Heart right ventricle (tissue), 16 donors: ENCODE measurements at places on chromosomes 6 and 20.

DNA sequence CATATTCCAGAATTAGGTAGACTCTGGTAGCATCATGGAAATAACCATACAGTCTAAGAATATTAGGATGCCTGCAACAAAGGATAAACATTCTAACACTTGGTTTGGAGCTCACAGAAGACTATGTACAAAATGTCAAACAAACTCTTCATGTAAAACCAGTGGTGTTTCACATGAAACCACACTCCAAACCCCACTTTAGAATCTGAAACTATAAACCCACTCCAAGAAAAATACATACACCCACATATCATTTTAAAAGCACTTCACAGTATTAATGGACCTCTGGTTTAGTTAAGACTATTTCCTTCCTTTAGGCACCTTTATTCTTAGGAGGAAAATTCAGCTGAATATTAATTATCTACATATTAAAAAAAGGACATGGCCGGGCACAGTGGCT lies 10.5 kb downstream of the AURKA start:
- no peak for DNase-seq

- no peak for DNase-seq
Measured at GRCh38 chr6:69438113-69438512, 358.7 kb downstream of the LMBRD1 start.

DNA sequence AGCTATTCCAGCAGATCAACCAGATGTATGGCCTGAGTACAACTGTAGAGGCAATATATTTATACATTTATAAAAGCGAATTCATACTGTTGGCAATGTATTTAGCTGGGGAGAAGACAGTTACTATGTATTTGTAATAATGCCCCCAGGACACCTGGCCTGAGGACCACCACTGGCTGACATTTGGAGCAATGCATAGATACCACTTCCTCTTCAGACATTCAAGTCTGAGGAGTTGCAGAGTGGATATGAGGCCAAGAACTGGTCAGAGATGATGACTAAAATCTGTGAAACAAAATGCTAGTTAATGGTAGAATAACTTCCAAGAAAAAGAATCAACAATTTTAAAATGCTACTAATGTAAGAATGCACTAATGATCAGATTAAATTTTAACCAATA lies 462.3 kb downstream of the CDC5L start:
- DNase-seq: no peak

DNA sequence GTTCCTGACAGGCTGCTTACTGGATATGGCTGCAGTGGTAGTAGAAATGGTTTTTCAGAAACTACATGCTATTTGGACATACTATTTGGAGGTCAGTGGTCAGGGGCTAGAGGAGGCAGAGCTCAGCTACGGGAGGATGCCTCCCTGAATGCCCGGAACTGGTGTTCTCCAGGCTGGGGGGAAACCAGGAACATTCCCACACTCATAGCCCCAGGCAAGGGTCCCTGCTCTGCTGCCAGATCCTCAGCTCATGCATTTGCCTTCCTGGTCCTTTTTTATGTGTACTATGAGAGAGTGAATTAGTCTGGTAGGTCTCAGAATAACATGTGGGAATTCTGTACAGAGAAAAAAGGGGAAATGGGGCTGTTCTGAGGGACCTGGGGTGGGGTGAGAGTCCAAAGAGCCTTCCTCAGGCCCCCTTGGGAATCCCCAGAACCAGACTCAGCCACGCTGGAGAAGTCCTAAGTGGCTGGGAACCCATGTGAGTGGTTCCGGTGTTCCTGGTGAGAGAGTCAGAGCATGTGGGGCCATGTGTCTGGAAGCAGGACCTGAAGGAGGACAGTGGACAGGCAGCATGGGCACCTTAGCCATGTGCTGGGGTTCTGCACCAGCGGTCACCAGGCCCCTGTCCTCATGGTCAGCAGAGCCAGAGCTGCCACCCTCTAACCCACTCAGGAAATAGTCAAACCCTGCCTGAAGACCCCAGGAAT lies 58.0 kb upstream of the MYL9 start:
- DNase-seq: no peak

DNA sequence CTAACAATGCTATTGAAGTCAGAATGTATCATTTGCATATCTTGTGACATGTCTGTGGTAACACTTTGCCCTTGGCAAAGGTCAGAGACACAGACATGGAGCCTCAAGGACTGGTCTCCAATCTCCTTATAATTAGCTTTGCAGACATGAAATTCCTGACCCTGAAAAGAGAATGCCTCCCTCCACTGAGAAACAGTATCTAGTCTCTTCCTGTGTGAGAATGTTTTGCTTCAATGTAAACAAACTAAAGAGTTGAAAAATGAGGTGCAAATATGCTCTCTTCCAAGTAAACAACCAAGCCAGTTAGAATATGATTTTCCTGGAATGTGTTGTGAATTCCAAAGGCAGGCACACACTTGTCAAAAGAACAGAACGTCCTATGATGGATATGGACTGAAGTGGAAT lies 407.1 kb upstream of the MARCKS start:
- DNase-seq: no peak

DNA sequence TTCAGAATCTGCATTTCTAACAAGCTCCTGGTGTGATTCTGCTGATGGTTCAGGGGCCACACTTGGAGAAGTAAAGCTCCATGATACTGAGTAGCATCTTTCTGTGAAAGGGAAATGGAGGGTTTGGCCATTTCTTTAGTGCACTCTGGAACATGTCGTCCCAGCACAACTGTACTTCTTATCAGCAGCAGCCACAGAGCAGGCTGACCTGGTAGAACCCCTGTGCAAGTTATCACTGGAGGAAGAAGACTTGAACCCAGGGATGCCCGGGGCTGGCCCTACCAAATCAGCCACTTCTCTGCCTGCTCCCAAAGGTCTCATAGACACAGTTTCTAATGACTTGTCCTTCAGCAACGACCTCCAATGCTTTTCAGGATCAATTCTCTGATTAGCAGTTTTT lies 354.7 kb upstream of the PLCB4 start:
- no peak for DNase-seq

DNA sequence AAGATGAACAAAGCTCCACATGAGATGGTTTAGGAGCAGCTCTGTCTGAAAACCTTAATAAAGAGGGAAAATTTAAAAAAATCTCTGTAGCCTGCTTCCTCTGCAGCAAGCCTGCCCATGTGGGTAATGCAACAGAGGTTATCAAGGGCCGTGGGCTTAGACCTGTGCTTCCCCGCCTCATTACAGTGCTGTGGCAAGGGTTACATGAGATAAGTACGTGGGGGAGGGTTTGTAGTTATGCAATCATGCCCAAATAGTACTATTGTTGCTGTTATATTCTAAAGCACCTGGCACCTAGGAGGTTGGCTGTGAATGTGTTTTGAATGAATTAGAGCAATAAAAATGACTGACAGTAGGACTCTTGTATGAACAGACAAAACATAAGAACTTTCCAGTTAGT lies 68.3 kb downstream of the PKHD1 start:
- DNase-seq: no peak

DNA sequence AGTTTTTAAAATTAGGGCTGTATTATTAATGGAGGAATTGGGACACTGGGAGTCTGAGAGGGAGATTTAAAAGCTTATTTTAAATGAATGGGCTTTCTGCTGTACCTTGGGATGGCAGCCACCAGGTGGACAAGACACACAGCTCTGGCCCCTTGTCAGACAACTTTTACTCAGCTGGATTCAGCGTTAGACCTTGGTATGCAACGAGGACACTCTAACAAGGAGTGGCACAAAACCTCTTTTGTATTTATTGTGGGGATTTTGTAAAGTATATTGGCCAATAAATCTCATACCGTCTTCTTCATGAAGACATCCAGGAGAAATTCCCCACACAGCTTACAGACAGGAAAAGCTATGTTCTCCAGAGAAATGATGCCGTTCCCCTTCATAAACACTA lies 105.7 kb downstream of the LCA5 start:
- DNase-seq: no peak

- no peak for DNase-seq
Measured at GRCh38 chr6:99136488-99136887, 188.7 kb upstream of the FBXL4 start.

- DNase-seq: no peak
Measured at GRCh38 chr6:18506382-18507017, 119.3 kb downstream of the RNF144B start.

DNA sequence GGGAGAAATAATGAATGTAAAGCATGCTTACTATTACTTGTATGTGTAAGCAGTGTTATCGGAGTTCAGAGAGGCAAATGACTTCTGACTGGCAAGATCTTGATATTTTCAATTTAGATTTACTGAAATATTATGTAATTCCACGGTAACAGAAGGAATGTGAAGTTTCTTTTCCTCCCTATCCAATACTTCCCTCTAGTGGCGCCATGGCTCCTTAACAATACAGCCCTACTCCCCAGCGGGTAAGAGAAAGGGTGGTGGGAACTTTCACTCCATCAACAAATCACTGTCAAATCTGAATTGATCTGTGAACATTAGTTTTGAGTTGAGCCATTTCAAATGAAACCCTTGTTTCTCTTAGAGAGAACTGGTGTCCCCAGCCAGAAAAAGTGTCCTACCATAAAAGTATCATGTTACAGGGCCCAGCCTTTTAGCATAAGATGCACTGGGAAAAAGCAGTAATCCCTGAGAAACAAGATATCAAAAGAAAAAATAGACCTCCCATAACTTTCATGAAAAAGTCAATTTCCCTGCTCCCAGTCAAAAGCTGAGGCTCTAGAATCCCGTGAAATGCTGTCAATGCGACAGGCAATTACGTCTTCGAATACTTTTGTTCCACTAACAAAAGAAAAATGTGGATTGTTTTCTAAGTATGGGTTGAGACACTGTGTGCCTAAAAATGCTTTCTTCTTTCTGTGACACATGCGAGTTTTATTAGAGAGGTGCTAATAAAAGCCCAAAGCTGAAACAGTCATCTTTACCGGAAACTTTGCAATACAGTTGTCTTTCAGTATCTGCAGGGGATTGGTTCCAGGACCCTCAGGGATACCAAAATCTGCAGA lies 12.9 kb downstream of the COX7A2 start:
- DNase-seq: no peak

DNA sequence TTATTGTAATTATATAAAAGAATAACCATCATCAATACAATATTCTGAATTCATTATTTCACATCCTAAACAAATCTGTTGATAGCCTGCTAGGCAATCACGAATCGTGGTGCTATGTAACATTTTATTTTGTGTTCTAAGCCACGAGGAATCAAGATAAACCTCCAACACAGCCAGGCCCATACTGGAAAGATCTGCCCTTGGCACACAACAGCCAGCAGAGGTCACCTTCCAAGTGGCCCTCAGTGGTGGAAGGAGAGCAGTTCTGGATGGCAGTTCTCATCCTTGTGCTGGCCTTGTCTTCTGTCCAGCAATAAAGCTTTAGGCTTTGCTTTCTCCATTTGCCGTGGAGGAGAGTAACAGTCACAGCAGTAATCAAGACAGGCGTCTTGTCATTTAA lies 13.2 kb downstream of the ZNF831 start:
- DNase-seq: no peak

- peak; percentile 65 for DNase-seq
Measured at GRCh38 chr6:27177485-27178406, 69.8 kb upstream of the PRSS16 start.

DNA sequence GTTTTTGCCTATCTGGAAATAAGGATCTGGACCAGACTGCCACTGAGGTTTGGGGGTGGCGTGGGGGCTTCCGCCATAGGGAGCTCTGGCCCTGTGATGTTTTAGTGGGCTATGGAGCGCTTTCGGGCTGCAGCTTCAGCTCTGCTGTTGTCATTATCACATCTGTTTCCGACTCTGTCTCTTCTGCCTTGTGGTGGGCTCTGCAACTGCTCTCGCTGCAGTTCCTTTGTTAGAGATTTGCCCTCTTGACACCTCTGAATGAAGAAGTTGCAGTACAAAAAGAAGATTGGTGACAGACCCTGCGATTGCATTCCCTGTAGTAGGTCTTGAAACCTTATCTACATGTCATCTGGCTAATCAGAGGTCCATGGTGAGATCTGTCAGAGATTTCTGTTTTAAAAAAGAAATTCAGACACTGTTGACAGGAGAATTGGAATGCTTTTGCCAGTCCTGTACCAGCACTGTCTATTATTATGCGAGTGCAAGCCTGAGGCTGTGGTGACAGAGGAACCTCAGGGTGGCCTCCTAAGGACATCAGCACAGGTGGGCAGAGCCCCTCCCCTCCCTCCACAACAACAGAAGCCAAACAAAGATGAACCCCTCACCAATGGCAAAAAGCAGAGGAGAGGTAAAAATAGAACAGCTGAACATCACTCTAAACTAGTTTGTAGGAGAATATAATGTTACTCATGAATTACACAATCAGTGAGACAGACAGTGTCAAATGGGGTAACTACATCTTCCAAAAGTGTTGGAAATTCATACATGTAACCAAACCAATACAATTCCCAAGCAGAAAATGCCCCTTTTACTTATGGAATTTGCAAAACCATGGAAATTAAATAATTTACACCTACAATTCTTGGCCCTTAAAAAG lies 63.5 kb upstream of the DEFB112 start:
- DNase-seq: no peak

- no peak for DNase-seq
Measured at GRCh38 chr6:66245231-66245630, 538.2 kb upstream of the EYS start.

GRCh38 chr6:84643778-84644177 lies 120.6 kb downstream of the TBX18 start:
- DNase-seq: no peak

GRCh38 chr20:34268851-34269636 lies 27.8 kb downstream of the ASIP start:
- peak; percentile 45 for DNase-seq

DNA sequence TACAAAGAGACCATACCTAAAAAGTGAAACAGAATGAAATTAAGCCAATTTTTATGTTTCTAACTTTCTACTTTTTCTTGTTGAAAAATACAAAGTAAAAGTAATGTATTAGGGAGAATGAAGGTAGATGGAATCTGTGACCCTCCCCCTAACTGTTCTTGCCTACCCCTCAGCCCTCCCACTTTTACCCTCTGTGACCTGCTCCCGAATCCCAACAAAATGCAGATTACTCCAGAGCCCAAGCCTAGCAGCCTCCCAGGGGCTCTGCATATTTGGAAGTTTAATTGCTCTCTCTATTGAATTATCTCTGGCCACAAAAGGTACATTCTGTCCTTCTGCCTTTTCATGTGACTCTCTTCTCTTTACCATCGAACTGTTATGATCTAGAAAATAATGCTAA lies 201.5 kb downstream of the PKHD1 start:
- no peak for DNase-seq

DNA sequence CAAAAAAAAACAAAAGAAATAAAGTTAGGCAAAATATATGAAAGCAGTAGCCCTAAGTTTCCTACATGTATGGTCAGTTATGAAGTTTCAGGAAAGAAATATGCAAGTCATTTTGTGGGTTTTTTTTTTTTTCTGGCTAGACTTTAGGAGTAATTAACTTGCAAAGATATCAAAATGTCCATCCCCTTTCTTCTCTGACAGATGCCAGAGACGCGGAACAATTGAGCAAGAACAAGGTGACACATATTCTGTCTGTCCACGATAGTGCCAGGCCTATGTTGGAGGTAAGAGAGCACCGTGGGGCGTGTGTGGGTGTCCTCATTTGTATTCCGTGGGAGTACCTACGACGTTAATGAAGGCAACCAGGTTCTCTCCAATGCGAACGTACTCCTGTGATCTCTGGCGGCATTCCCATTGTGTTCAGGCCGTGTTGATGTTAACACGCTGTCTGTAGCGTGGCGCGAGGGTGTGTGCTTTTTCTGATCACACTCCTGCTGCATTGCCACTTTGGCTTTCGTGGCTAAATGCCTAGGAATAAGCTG lies 19.5 kb downstream of the DUSP22 start:
- peak; percentile 52 for DNase-seq

- no peak for DNase-seq
Measured at GRCh38 chr20:23568320-23568970, at the start of gene CST9L. Gene CST9L (minus strand): TSS chr20:23568484. CDS start chr20:23568450, 34 bp downstream.
